Natural killer cell treated with Interleukin-12 subunit alpha and Interleukin-12 subunit beta and Interleukin-15 and Interleukin-18, amount 100 ng/mL, for 72 hours (primary cell): ENCODE measurements at places on chromosomes 3 and 15.

- H3K4me3 ChIP-seq, result no peak overlapping the region
- no peak for DNase-seq
- H3K4me1 ChIP-seq, result no peaks in the 10 kb centered on the region
- H3K27me3 ChIP-seq, result no peaks in the 10 kb centered on the region
Observed at GRCh38 chr3:68228856-68229255, 574.4 kb upstream of the SUCLG2 start.

GRCh38 chr3:138219255-138219654 lies 32.2 kb downstream of the ARMC8 start:
- DNase-seq, result no peak
- no peak overlapping the region for H3K27ac ChIP-seq
- H3K36me3 ChIP-seq, result no peaks in the 10 kb centered on the region

GRCh38 chr3:161126495-161126894 lies 21.3 kb upstream of the B3GALNT1 start:
- H3K36me3 ChIP-seq, result peaks cover 14% of the 10 kb centered on the region
- H3K27me3 ChIP-seq, result peaks cover 7% of the 10 kb centered on the region
- H3K4me3 ChIP-seq, result no peak overlapping the region

DNA sequence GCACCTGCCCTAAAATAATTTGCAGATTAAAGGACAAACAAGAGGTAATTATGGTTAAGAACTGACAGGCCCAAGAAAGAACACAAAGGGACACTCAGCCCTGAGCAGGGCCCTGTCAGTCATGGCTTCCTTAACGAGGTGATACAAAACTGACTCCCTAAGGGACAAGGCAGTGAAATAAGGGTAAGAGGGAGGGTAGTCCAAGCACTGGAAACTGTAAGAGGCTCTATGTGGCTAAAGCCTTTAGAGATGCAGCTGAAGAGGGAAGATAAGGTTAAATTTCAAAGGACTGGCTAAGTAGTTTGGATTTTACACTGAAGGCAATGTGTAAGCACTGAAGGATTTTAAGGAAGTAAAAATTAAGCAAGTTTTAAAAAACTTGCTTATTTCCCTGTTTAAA lies 3.9 kb downstream of the ATR start:
- no peak overlapping the region for H3K27ac ChIP-seq
- no peak overlapping the region for H3K4me3 ChIP-seq
- H3K36me3 ChIP-seq, result peaks cover 18% of the 10 kb centered on the region

- no peak overlapping the region for H3K27ac ChIP-seq
- no peaks in the 10 kb centered on the region for H3K27me3 ChIP-seq
- no peak for DNase-seq
- peaks cover 25% of the 10 kb centered on the region for H3K4me1 ChIP-seq
Observed at GRCh38 chr3:31625358-31625757, 92.6 kb downstream of the STT3B start.
